ENCODE measurements at places on chromosomes 12 and 14. TPM values are rescaled to one million over a fixed set of nuclear protein-coding genes. Genes with fewer than 3 reads are reported as not detected.

GRCh38 chr14:92513966-92514843 is 624 bp downstream of the RIN3 start:
- peak; percentile 24 for DNase-seq

GRCh38 chr14:105152794-105153241 is 15.8 kb downstream of the JAG2 start:
- no peak for DNase-seq

- no peak for DNase-seq
Observed at GRCh38 chr12:68131867-68132414, 27.6 kb downstream of the IFNG start.

DNA sequence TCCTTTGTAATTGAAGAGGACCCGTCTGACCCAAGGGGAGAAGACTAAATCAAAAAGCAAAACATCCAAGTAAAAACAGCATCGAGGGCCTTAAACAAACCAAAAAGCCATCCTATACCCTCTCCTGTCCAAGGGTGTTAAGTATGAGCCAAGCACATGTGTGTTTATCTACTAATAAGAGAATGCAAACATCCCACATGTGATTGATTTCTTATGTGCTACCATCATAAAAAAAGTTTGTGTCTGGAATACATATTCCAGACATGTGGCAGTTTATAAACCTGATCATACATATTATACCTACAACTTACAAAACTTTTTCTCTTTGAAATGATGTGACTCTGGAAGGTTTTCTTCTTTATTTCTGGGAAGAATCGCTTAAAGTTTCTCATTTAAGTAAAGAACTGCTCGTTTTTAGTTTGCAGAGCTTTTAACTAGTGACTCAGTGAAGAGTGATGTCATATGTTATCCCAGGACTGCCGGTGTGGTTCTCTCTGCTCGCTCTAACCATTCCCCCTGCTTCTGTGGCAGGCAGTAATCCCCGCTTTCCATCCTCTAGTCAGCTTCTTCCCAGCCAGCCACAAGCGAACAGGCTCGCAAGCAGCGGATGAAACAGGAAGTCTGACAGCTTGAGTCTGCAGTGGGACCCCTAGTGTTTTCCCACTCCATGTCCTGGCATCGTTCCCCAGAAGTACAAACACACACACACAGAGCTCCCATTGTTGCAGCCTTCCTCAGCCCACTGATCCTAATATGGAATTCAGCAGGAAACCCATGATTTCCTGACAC is 431 bp upstream of the RHOJ start:
- DNase-seq: peak; percentile 37

GRCh38 chr12:15194456-15195368 is 26.5 kb downstream of the RERG start:
- DNase-seq: no peak

DNA sequence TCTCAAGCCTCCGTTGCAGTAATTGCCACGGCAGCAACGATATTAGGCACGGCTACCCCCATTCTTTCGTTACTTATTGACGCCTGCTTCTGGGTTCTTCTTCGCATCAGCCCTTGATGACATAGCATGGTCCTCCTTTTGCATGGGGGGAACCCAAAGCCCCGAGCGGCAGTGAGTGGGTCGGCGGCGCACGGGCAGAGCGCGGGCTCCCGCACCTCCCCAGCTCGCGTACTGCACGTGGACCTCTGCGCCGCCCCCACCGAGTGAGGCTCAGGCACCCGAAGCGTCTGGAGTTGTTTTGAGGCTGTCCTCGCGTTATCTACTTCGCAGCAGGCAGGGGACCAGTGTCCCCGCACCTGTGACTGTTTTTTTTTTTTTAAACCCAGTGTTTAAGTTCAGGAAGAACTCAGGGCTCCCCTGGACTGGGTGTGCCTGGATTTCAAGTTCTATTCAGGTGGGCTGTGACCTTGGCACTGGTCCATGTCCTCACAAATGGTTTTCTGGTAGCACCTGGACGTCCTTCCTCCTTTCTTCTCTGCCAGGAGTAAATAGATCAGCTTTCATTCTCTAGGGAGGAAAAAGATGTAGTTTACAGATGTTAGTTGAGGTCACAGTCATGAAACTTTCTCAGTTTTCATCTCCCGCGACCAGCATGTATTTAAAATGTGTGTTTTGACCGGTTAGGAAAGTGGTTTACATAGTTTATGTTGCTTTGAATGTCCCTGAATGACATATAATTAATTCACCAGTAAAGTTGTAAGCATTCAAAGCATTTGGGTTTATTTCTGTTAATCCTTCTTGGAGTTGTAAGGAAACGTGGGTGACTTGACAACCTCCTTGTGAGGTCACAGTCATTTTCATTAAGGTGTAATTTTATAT is 1.4 kb upstream of the FOXN4 start:
- DNase-seq: no peak

DNA sequence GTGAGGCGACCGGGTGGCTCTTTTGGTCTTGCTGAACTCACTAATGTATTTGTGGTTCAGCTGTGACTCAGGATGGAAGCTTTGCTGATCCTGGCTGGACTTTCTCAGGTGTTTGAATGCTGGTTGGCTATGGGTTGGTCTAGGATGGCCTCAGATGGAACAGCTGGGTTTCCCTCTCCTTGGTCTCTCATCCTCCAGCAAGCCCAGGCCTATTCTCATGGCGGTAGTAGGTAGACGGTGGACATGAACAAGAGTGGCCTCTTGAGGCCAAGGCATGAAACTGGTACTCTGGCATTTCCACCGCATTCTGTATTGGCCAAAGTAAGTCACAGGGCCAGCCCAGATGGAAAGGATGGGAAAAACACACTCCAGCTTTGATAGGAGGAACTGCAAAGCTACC is 11.8 kb upstream of the POLR3B start:
- DNase-seq: peak; percentile 29

DNA sequence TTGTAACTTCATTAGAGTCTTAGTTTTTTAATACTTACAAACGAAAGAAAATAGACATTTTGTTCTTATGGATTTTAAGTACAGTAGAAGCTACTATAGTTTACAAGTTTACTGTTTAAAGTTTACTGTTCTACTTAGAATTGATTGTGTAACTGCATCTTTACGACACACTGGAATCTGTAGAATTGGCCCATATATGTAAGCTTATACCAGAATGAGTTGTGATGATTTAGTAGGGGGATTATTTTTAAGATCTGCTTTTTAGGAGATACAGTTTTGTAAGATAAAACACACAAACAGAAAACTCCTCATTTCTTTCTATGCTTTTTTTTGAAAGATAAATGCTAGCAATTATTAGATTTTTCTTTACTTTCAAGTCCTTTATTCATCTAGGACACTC is 30.2 kb upstream of the NAV3 start:
- DNase-seq: no peak

DNA sequence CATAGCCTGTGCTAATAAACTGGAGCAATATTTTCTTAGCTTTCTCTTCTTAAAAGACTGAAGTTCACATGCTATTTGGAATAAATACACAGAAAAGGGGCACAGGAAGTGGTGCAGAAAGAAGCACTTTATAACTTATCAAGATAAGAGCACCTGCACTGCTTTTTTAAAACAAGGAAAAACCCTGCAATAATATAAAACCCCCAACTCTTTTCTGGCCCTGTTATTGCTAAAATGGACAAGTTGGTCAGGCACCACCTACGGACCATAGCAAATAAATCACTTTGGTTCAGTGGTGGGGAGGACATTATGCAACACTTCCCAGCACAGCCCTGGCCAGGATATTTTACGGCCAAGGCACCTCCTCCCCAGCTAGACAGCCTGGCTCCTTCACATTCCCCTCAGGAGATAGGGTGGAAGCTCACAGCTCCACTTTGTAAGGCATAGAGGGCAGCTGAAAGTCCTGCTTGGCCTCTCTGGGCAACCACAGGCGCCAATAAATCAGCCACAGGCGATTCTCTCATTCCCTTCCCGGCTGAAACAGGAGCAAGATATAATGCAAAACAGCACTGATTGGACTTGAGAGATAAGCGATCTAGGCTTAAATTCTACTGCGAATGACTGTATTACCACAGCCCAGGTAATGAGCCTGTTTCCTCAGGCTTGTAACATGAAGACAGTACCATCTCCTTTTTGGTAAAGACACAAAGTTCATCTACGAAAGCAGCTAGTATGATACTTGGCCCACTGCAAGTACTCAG is 2.0 kb downstream of the ZBTB25 start:
- DNase-seq: no peak

GRCh38 chr12:51926718-51927117 is 19.4 kb downstream of the ACVRL1 start:
- DNase-seq: peak; percentile 48

Gene CLEC1B
- polyA plus RNA-seq: not detected

Gene PLA2G1B
- polyA plus RNA-seq: not detected

Gene KCNC2
- not detected for polyA plus RNA-seq

Data from A549 (cell line).